ENCODE measurements at places on chromosomes 1 and 21.

DNA sequence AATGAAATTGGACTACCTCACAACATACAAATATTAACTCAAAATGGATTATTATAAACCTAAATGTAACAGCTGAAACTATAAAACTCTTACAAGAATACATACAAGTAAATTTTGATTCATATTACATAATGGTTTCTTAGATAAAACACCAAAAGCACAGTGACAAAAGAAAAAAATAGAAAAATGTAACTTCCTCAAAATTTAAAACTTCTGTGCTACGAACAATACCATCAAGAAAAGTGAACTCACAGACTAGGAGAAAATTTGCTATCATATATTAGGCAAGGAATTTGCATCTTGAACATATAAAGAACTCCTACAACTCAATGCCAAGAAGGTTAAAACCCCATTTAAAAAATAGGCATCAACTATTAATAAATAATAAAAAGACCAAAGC, 31.2 kb downstream of the ANGPTL3 start:
- DNase-seq, result no peak

DNA sequence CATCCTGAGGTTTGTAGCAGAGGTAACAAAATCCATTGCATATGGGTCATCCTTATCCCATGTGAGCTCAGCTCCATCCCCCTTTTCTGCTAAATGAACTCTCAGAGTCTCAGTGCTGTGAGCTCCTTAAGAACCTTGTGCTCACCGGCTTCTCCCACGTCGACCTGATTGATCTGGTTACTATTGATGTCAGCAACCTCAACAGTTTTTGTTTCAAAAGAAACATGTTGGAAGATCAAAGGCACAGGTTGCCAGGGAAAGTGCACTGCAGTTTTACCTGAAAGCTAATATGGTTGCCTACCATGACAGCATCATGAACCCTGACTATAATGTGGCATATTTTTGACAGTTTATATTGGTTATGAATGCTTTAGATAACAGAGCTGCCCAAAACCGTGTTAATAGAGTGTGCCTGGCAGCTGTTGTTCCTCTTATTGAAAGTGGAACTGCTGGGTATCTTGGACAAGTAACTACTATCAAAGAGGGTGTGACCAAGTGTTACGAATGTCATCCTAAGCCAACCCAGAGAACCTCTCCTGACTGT, 131.4 kb downstream of the HS2ST1 start:
- DNase-seq, result peak; percentile 14

DNA sequence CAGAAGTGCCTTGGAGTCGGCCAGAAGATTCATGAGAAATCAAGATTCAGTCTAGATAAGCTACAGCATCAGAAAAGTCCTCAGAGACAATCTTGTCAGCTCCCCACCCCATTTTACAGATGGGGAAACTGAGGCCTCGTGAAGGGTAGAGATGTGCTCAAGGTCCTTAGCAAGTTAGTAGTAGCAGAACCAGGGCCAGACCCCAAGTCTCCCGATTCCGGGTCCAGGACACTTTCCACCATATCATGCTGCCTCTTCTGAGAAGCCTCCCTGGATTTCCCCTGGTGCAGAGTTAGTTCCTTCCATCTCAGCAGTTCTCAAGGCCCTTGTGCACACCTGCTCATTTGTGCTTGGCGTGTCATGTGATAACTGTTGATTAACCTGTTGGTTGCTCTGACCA, 91.5 kb upstream of the ACTL8 start:
- no peak for DNase-seq

- DNase-seq, result peak; percentile 91
Measured at GRCh38 chr21:33265664-33266049, 510 bp upstream of the IL10RB start.

DNA sequence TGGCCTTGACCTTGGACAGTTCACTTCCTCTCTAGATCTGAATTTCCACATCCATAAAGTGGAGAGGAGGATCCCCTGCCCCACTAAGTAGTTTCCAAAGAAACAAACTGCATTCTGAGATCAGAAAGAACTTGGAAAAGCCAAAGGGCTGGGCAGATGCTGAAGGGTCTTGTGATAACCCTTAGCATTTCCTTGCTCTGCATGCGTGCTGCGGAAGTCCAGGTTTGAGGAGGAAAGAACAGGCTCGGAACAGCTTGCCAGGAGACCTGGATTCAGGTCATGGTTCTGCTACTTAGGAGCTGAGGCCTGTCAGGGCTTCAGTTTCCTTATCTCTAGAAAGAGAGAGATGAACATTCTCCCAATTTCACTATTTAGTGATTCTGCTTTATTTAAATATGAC, 27.2 kb downstream of the IGFN1 start:
- no peak for DNase-seq

GRCh38 chr1:183962903-183963302, 74.6 kb downstream of the COLGALT2 start:
- no peak for DNase-seq

DNA sequence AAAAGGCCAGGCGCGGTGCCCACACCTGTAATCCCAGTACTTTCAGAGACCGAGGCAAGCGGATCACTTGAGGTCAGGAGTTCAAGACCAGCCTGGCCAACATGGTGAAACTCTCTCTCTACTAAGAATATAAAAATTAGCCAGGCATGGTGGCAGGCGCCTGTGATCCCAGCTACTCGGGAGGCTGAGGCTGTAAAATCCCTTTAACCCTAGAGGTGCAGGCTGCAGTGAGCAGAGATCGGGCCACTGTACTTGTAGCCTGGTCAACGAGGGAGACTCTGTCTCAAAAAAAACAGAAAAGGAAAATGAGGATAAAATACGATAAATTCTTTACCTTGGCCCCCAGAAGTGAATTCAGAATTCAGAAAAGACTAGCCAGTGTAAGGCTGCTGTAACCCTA, 1.6 kb downstream of the TMEM50B start:
- DNase-seq, result peak; percentile 29

GRCh38 chr1:17274186-17275170, 25.6 kb downstream of the PADI3 start:
- DNase-seq, result peak; percentile 78

All from KBM-7 (cell line).